ENCODE measurements at places on chromosomes 11 and 22.

DNA sequence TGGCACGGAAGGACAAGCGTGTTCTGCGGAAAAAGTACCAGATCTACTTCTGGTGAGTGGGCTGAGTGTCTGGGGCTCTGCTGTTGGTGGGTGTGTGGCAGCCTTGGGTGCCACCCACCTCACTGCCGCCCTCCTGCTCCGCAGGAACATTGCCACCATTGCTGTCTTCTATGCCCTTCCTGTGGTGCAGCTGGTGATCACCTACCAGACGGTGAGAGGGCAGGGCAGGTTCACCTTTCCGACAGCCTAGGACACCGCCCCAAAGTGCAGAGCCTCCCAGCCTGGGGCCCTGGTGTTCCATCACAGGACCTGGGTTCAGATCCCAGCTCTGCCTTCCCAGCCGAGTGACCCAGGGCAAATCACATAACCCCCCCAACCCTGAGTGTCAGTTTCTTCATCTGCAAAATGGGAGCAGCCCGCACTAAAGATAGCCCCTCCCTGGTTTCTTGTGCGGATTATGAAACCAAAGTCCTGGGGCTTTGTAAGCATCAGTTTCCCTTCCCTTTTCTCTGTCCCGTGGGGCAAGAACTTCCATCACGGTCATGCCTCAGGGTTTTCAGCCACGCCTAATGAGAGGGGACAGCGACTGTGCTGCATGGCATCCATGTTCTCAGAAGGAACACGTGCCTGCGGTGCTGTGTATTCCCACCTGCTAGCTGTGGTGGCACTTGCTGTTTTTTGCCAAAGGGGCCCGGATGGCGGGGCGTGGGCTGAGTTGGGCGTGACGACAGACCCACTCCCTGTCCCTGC is 9.8 kb upstream of the TAGLN start:
- no peak for DNase-seq

- no peak for DNase-seq
These were observed 1.9 kb downstream of the OR52M1 start for GRCh38 chr11:4546878-4547277.

DNA sequence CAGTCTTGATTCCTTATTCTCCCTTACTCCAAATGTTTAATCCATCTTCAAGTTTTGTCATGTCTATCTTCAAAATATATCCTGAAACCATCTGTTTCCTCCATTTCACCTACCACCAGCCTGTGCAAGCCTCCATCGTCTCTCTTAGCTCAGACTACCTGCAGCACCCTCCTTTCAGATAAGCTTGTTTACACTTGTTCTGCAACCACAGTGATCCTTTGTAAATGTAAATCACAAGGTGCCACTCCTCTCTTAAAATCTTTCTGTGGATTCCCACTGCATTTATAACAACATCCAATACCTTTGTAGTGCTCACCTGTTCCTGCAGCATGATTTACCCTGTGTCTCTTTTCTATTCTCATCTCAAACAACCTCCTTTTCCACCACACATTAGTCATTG is 31.8 kb upstream of the GPR83 start:
- no peak for DNase-seq

- DNase-seq = no peak
These were observed 50.3 kb downstream of the CDKN1C start for GRCh38 chr11:2835296-2835695.

GRCh38 chr11:70429724-70430521 is 31.6 kb downstream of the CTTN start:
- no peak for DNase-seq

- DNase-seq = no peak
These were observed 37.9 kb downstream of the TMPRSS5 start for GRCh38 chr11:113668255-113668654.

DNA sequence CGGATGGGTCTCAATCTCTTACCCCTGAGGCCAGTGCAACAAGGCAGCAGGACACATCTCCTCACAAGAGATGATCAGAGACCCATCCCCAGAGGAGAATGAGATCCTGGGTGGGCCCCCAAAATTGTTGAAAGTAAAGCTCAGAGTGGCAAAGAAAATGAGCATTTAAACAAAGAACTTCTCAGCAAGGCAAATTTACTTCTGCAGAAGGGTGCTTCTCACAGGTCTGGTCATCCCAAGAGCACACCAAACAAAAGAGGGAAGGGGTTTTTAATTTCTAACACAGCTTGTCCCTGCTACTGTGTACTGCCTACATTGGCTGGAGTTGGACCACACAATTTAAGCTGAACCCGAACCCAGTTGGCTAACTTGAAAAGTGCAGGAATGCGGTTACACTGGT is 1628.6 kb upstream of the RAG2 start:
- no peak for DNase-seq

- peak; percentile 39 for DNase-seq
These were observed 51.2 kb upstream of the EMID1 start for GRCh38 chr22:29154364-29155048.

DNA sequence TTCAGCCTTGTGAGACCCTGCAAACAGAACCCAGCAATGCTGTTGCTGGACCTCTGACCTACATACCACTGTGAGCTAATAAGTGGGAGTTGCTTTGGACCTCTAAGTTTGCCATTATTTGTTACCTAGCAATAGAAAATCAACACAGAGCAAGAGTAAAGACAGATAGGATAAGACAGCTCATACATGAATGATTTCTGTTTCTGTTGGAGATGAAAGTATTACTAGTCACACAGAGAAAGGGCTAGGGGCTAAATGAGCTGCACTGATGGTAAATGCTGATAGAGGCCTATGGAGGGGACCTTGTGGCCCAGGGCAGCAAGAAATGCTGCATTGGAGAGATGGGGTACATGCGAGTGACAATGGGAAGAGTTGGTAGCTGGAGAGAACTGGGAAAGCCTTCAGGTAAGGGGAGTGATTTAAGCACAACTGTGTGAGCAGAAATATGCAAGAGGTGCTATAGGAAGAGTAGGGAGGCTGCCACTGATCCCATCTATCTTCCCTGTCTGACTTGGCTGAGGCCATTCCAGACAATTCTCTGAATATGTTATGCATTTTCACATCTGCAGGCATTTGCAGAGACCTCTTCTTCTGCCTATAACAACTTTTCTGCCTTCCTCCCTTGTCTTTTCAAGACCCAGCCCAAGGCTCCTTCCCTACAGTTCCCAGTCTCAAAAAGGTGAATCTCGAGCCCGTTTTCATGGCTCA is 46.1 kb upstream of the SYN3 start:
- no peak for DNase-seq

GRCh38 chr11:112525270-112525669 is 264.6 kb upstream of the PLET1 start:
- DNase-seq = no peak

- DNase-seq = no peak
These were observed 5.3 kb downstream of the SLN start for GRCh38 chr11:107706531-107706930.

DNA sequence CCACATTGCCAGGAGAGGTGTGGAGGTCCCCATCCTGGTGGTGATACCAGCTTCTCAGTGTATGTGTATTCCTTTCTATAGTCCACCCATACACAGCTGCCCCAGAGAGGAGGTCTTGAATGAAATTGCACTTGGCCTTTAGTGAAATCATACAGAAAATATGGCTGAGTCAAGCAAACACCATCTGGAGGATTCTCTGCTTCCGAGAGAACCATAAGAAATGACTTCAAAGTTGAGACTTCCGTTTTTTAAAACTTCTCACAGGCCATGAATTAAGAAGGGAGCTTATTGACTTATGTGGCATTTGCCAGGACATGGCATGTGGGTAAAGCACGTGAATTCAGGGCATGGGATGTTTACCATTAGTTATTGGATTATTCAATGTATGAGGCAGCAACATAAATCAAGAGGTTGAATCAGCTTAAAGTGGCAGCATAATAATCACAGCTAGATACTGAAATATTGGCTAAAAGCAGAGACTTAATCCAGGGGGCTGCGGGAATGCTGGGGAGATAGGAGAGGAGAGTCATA is 119.1 kb upstream of the MTNR1B start:
- DNase-seq = no peak

All from SHP77 (cell line).